ENCODE measurements at places on chromosomes 2 and 18. TPM values are rescaled to one million over a fixed set of nuclear protein-coding genes. Genes with fewer than 3 reads are reported as not detected.

Gene OTOS
- total RNA-seq: not detected

Gene SP100
- total RNA-seq: 58.4 TPM

Gene CIB4
- not detected for total RNA-seq

Gene IAH1
- total RNA-seq: 37.0 TPM

Gene CXCR2
- total RNA-seq: not detected

Gene CAPN14
- under 0.01 TPM for total RNA-seq

Gene IL36RN
- total RNA-seq: not detected

Gene SLC38A11
- not detected for total RNA-seq

Gene FSIP2
- under 0.01 TPM for total RNA-seq

Gene CCDC74B
- 0.51 TPM for total RNA-seq

Gene CCDC68
- 0.26 TPM for total RNA-seq

Gene NUP35
- total RNA-seq: 10.4 TPM

Gene SULT1C2
- not detected for total RNA-seq

Gene KCNG3
- total RNA-seq: not detected

Gene APOB
- total RNA-seq: 0.13 TPM

Gene HNMT
- total RNA-seq: 3.0 TPM

Gene TRIM43
- total RNA-seq: not detected

Gene ANKRD62
- not detected for total RNA-seq

Gene HOXD3
- 7.2 TPM for total RNA-seq

Gene ATP6V1B1
- total RNA-seq: not detected

Gene STEAP3
- total RNA-seq: 7.7 TPM

Gene POTEF
- total RNA-seq: 0.25 TPM

Gene M1AP
- total RNA-seq: not detected

Gene TUBB8B
- total RNA-seq: not detected

Gene MC2R
- not detected for total RNA-seq

Gene DRC1
- total RNA-seq: not detected

Gene NEB
- total RNA-seq: 0.63 TPM

Gene LRRC30
- not detected for total RNA-seq

Measured in dermis microvascular lymphatic vessel endothelial cell (primary cell).